ENCODE measurements at places on chromosomes 2 and 18.
A peak's percentile ranks its signal among the peaks of the same experiment; 100 is the strongest.

- no peak for DNase-seq
Observed at GRCh38 chr2:127313406-127313805, 19.5 kb upstream of the ERCC3 start.

- DNase-seq = no peak
Observed at GRCh38 chr2:207617011-207617671, 8.1 kb downstream of the METTL21A start.

DNA sequence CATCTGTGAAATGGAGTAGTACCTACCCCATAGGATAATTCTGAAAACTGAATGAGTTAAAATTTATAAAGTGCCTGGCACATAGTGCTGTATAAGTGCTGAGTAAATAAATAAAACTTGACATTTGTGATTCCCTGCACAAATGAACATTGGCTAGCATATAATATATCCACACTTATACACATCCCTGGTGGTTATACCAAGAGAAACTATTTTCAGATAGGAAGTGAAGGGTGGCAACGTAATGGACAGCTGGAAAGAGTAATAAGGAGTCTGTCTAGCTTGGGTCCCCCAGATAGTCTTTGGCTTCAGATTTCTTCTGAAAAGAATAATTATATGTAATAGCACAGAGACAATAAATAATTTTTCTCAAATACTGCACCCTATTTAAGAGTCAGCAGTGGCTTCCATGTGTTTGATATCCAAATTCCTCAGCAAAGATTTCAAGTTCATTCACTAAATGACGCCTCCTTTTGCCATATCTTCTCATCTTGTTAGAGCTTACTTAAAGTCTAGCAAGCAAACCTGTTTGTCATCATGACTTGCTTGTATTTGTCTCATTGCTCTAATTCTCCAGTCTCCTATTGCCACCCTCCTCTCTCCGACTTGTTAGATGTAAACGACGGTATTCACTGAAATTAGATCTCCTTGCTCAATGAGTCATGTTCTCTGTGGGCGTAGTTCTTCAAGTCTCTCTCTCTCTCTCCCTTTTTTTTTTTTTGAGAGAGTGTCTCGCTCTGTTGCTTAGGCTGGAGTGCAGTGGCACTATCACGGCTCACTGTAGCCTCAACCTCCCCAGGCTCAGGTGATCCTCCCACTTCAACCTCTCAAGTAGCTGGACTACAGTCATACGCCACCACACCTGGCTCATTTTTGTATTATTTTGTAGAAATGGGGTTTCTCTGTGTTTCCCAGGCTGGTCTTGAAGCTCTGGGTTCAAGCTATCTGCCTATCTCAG is 8.7 kb upstream of the ADGRF3 start:
- DNase-seq = no peak

GRCh38 chr2:121849236-121849635 is 93.8 kb downstream of the TSN start:
- DNase-seq = no peak

DNA sequence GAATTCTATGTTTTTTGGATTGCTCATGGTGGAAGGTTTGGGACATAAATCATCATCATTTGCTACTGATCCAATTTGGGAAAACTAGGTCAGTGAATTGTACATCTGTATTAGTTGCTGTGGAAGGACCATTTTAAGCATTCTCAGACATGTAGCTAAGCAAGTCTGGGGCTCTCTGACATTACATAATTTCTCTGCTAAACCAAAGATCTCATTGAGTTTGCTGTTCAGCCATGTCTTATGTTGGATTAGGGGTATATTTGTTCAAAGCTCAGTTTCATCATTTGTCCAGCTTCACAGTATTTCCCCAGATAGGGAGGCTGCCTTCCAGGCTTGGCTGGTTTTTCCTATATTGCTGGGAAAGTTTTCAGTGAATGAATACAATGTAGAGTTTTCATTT is 399.7 kb downstream of the MTX2 start:
- no peak for DNase-seq

- no peak for DNase-seq
Observed at GRCh38 chr2:173354073-173354581, 545 bp upstream of the CDCA7 start.

GRCh38 chr2:121650315-121650930 is 1.2 kb upstream of the CLASP1 start:
- DNase-seq = no peak

DNA sequence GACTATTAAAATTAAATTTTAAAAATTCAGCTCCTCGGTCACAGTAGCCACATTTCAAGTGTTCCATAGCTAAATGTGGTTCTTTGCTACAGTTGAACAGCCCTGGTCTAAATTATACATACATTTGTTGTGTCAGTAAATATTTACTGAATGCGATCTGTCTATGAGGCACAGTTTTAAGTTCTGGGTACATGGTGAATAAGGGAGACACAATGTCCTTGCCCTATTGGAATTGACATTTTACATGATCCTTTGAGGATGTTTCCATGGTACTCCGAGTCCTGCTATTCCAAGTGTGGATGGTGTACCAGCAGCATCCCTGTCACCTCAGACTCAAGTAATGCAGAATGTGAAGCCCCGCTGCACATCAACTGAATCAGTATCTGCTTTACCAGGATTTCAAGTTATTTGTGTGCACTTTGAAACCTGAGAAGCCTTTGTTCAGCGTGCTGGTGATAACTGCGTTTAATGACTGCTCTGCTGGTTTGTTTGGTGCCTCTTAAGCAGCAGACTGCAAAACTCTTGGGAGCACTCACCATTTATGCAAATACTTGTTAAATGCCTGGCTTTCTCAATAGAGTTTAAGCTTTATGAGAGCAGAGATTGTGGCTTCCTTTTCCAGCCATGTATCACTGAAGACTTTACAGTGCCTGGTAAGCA is 1.5 kb downstream of the GALNT1 start:
- no peak for DNase-seq

GRCh38 chr2:64359171-64359891 is 94.6 kb upstream of the LGALSL start:
- no peak for DNase-seq

DNA sequence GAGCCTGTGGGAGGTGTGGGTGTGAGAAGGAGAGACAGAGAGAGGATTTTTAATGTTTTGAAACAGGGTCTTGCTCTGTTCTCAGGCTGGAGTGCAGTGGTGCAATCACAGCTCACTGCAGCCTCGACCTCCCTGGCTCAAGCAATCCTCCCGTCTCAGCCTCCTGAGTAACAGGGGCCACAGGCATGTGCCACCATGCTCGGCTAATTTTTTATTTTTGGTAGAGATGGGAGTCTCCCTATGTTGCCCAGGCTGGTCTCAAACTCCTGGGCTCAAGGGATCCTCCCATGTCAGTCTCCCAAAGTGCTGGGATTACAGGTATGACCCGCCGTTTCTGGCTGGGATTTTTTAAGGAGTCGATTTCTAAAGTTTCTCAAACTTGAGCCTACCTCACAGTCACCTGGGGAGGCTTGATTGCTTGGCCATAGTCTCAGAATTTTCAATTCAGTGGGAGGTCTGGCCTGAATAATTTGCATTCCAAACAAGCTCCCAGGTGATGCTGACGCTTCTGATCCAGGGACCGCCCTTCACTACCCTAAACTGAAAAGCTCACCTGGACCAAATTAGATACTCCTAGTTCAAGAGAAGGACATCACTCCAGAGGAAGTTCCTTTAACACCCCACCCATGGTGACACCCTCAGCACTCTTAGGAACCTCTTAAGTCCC is 70.8 kb upstream of the SLC1A4 start:
- no peak for DNase-seq

DNA sequence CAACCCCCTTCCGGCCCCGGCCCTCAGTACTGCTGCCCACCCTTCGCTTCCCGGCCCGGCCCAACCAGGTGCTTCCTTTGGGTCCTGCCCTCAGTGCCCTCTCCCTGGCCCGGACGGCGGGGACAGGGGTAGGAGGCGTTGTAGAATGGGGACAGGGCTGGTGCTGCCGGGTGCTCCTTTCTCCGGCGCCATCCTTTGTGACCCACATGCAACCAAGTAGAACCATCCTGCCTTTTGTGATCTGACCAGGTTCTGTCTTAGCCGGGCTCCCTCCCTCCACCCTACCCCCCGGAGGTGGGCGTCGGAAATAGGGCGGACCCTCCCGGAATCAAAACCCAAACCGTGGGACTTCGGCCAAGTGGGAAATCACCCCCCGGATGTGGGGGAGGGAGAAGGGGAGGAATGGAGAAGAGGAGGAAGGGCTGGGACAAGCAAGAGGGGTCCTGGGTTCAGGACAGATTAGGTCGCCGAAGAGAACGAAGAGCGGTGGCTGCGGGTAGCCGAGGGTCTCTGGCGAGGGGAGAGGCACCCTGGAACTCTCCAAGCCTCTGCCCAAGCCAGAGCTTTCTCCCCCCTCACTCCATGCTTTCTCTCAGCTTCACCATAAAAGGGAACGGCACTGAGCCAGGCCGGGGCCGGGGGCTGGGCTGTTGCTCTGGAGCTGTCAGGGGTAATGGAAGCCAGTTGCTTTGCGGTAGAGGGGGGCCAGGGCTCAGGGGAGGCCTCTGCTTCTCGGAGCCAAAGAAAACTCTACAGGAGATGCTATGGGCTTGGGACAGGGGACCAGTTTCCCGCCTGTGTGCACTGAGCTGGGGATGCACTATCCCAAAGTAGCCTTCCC is 756 bp upstream of the OST4 start:
- DNase-seq = peak; percentile 49

- DNase-seq = no peak
Observed at GRCh38 chr2:199356412-199356811, 101.3 kb downstream of the SATB2 start.

DNA sequence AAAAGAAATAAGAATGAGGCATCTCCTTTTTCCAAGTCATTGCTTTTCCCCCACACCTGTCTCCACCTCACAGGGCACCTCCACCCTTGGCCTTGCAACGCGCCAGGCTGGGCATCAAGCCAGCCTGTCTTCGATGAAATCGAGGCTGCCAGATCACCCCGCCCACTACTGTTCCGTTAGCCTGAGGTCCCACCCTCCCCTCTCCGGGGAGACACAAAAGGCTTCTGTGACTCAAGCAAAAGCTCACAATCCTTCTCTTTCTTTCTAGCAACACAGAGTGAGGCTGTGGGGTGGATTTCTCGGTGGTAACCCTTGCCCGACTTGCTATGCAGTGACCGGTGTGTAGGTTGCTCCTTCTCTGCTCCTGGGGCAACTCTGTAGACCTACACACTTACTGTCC is 9.9 kb downstream of the TNP1 start:
- DNase-seq = peak; percentile 8
